ENCODE measurements at places on chromosomes 16 and 17. TPM values are rescaled to one million over a fixed set of nuclear protein-coding genes. Genes with fewer than 3 reads are reported as not detected.
A peak's percentile ranks its signal among the peaks of the same experiment; 100 is the strongest.

SCIMP gene
- total RNA-seq: 0.86 TPM

GRCh38 chr16:88705076-88705684 lies 1.0 kb downstream of the RNF166 start:
- H3K27me3 ChIP-seq: no peaks in the 10 kb centered on the region
- no peak for DNase-seq
- H3K4me1 ChIP-seq: peaks cover 14% of the 10 kb centered on the region
- H3K4me3 ChIP-seq: peak overlapping the region; percentile 99
- H3K36me3 ChIP-seq: no peaks in the 10 kb centered on the region
- peak overlapping the region; percentile 59 for H3K27ac ChIP-seq

DNA sequence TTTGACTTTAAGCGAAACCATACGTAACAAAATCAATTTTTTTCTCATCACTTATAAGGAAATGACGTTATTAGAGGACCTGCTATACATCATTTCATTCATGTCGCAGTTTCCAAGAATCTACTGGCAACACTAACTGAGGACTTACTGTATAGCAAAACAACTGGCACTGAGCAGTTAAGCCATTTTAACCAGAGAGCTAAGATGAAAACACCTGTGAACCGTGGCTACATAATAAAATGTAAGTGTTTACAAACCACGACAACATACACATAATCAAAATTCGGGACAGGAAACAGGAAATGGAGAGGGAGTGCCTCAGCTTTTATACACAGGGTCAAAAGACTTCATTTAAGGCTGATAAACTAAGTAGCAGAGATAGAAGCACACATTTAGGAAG lies 29.5 kb downstream of the METTL16 start:
- no peak overlapping the region for H3K4me3 ChIP-seq
- no peak for DNase-seq
- no peak overlapping the region for H3K27ac ChIP-seq
- H3K27me3 ChIP-seq: no peaks in the 10 kb centered on the region
- H3K36me3 ChIP-seq: no peaks in the 10 kb centered on the region
- no peaks in the 10 kb centered on the region for H3K4me1 ChIP-seq

GRCh38 chr17:7740481-7741001 lies 23.0 kb downstream of the DNAH2 start:
- H3K4me1 ChIP-seq: no peaks in the 10 kb centered on the region
- H3K36me3 ChIP-seq: no peaks in the 10 kb centered on the region
- no peaks in the 10 kb centered on the region for H3K27me3 ChIP-seq
- no peak overlapping the region for H3K4me3 ChIP-seq
- DNase-seq: no peak
- H3K27ac ChIP-seq: no peak overlapping the region

GRCh38 chr16:49458656-49459445 lies 85.2 kb downstream of the C16orf78 start:
- H3K4me3 ChIP-seq: no peak overlapping the region
- no peak overlapping the region for H3K27ac ChIP-seq
- no peaks in the 10 kb centered on the region for H3K36me3 ChIP-seq

CNGB1 gene
- 0.05 TPM for total RNA-seq

DNA sequence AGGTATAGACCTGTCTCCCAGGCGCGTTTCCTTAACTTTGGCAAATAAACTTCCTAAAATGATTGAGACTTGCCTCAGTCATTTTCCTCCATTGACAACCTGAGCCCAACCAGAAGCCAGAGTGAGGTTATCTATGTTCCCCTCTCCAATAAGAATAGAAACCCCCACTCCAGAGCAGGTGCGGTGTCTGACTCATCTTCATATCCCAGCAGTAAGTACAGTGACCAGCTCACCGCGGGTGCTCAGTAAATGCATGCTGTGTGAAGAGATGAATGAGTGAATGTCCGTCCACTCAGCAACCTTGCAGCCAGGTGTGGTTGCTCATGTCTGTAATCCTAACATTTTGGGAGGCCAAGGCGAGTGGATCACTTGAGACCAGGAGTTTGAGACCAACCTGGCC lies 19.5 kb upstream of the CD300E start:
- H3K36me3 ChIP-seq: no peaks in the 10 kb centered on the region
- H3K27me3 ChIP-seq: no peaks in the 10 kb centered on the region
- no peak overlapping the region for H3K27ac ChIP-seq
- H3K4me3 ChIP-seq: no peak overlapping the region

- peaks cover 29% of the 10 kb centered on the region for H3K4me1 ChIP-seq
- no peaks in the 10 kb centered on the region for H3K27me3 ChIP-seq
- H3K27ac ChIP-seq: peak overlapping the region; percentile 96
Observed at GRCh38 chr17:1108765-1109605, 70.8 kb downstream of the ABR start.

GRCh38 chr16:52271088-52271750 lies 275.7 kb downstream of the TOX3 start:
- H3K4me1 ChIP-seq: no peaks in the 10 kb centered on the region
- no peak overlapping the region for H3K4me3 ChIP-seq
- H3K27me3 ChIP-seq: no peaks in the 10 kb centered on the region
- H3K36me3 ChIP-seq: no peaks in the 10 kb centered on the region
- H3K27ac ChIP-seq: no peak overlapping the region

GRCh38 chr16:27156579-27156978 lies 46.7 kb upstream of the KDM8 start:
- no peak overlapping the region for H3K27ac ChIP-seq
- H3K27me3 ChIP-seq: no peaks in the 10 kb centered on the region
- no peak overlapping the region for H3K4me3 ChIP-seq
- H3K4me1 ChIP-seq: peaks cover 7% of the 10 kb centered on the region
- no peaks in the 10 kb centered on the region for H3K36me3 ChIP-seq
- no peak for DNase-seq

DNA sequence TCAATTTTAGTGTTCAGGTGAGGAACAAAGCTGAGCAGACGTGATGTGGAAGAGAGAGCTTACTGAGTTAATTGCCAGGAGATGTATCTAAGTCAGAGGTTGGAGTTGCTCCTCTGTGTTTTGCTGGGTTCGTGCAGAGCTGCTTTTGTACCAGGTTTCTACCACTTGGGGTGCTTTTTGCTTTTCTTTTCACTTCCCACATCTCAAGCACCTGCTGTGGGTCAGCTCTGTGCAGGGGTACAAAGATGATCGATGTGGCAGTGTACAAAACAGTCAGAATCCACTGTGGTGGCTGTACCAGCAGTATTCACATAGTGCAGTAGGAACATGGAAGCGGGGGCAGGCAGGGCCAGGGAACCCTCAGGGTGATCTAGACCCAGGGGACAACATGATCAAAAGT lies 14.8 kb downstream of the UNK start:
- no peaks in the 10 kb centered on the region for H3K4me1 ChIP-seq
- no peak for DNase-seq
- H3K4me3 ChIP-seq: no peak overlapping the region
- no peak overlapping the region for H3K27ac ChIP-seq
- no peaks in the 10 kb centered on the region for H3K27me3 ChIP-seq

GRCh38 chr17:79677646-79678045 lies 53.1 kb upstream of the ENPP7 start:
- no peak for DNase-seq
- no peaks in the 10 kb centered on the region for H3K36me3 ChIP-seq
- no peaks in the 10 kb centered on the region for H3K4me1 ChIP-seq
- H3K27me3 ChIP-seq: no peaks in the 10 kb centered on the region
